ENCODE measurements at places on chromosomes 3 and 15.

DNA sequence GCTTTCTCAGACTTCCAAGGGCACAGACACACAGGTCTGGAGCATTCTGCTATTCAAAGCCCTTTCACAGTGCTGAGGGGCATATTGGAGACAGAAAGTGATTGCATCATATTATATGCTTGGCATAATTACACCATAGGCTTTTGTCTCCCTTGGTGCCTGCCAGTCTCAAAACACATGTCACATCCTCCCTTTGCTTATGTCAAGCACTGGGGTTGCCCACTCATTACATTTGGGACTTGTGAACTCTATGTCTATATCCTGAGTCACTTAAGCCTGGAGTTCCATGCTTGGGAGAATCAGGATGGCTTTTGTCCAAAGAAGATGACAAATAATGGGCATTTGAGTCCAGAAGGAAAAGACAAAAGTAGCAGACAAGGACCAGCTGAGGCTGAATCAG is 12.3 kb upstream of the PDZRN3 start:
- DNase-seq, result no peak

GRCh38 chr3:100425316-100425715 is 24.0 kb downstream of the LNP1 start:
- DNase-seq, result no peak

GRCh38 chr15:31238906-31239305 is 87.7 kb upstream of the KLF13 start:
- DNase-seq, result no peak

DNA sequence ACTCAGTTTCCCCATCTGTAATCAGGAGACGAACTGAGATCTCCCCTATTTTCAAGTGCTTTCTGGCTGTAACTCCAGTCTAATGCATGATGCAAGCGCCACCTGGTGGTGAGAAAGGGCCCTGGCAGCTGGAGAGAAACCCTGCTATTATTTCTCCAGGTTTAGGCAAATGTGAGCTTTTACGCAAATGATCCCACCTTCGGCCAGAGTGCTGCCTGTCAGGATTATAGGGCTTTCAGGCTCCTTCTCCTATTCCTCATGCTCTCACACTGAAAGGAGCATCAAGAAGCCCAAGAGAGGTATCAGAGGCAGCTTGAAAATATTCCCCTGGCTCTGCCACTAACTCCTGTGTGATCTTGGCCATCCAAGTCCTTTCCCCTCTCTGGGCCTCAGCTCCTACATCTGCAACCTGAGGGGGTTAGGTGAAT is 93.9 kb upstream of the RASGRF1 start:
- DNase-seq, result peak; percentile 73

DNA sequence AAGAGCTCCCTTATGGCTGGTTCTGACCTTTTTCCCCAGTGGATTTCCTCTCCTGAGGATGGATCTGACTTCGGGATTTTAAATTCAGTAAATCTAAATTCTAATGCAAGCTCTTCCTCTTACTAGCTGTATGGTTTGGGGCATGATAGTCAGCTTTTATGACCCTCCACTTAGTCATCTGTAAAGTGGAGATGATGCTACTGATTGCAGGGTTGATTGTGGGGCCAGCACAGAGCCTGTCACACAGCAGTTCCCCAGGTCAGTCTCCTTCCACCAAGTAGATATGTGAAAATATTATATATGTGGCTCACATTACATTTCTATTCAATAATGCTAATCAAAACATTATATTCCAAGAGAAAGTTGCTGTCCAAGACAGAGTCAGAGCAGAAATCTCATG is 141.3 kb upstream of the UBE2E1 start:
- no peak for DNase-seq

DNA sequence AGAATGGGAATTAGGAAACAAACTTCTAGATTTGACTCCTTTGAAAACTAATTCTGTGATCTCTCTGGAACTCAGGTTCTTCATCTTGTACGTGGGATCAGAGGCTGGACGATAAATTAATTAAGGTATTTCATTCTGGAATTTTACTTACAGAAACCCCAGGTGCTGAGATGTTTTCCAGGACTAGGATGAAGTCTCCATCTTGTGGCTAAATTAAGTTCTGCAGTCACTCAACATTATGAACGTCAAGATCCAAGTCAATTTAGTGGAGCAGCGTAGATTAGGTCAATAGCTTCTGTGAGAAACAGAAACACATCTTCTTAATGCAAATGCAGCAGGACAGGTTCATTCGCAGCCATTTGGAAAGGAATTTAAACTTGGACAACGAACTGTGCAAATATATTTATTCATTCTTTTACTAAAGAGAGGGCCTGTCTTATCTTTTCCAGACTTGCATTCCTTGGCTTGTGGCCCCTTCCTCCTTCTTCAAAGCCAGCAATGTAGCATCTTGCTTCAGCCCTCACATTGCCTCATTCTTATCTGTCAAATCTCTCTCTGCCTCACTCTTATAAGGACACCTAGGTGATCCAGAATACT is 26.7 kb upstream of the TMC3 start:
- DNase-seq, result peak; percentile 50

DNA sequence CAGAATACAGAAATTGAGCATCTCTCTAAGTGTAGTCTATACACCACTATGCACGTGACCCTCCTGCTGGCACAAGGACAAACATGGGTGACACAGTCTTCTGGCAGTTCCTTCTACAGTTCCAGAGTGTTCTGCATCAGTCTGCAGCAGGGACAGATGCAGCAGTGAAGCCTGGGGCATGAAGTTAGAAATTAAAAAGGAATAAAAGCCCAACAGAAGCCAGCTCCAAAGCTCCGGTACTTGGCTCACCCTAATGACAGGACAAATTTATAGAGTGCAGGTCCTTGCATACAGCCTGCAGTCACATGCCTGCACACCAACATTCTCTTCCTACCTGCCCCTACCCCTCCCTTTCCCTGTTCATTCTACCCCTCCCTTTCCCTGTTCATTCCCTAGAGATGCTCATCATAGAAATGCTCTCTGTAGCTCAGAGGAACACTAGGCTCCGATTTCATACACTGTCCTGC is 15.0 kb downstream of the UACA start:
- DNase-seq, result no peak

DNA sequence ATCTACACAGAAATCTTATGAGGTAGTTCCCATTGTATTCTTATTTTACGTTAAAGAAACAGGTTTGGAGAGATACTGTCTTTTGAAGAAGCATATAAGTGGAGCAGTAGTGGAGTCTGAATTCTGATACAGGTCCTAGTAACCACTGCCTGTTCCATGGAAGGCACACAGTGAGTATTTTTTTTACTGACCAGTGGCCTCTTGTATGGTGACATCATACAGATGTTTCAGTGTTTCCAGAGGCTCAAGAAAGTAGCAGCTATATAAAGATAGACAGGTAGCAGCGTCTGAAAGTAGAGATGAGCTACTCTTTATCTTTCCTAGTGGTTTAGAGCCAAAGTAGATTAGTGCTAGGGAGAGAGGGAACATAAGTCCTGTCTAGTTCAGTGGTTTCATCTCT is 173.5 kb downstream of the LPP start:
- no peak for DNase-seq

GRCh38 chr3:49717211-49717958 is 2.1 kb downstream of the AMIGO3 start:
- no peak for DNase-seq

- DNase-seq, result no peak
Measured at GRCh38 chr3:184360070-184360928, 1.1 kb downstream of the CLCN2 start.

DNA sequence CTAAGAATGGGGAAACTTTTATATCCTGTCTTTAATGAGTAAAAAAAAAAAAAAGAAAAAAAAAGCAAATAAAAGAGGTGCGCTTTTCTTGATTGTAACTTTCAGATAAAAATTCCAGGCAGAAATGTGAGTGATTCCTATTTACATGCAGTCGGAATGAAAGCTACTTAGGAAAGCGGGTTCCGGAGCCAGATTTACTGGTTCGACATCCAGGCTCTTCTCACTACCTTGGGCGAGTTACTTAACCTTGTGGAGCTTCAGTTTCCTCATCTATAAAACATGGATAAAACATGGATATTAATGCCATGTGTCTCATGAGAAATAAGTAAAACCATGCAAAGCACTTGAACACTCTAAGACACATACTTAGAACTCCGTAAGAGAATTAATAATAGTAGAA is 169.2 kb downstream of the TP63 start:
- DNase-seq, result no peak

DNA sequence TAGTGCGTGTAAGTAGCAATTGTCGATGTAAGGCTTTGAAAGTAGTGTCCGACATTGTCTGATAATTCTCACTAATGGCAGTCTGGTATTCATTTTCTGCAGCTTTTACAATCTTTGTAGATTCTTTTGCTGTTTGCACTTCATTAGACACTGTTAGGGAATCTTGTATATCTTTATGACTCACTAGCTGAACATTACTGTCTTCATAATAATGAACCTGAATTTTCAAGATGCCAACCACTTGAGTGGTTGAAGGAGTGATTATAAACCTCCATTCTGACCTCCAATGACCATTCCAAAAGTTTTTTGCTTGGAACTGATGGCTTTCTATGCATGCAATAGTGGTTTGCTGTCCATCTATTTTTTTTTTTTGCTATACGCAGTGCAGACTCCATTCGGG is 76.4 kb upstream of the MFGE8 start:
- DNase-seq, result no peak

GRCh38 chr3:97914388-97914787 is 57.8 kb downstream of the RIOX2 start:
- DNase-seq, result no peak

GRCh38 chr3:43759297-43759782 is 68.6 kb downstream of the ABHD5 start:
- no peak for DNase-seq

DNA sequence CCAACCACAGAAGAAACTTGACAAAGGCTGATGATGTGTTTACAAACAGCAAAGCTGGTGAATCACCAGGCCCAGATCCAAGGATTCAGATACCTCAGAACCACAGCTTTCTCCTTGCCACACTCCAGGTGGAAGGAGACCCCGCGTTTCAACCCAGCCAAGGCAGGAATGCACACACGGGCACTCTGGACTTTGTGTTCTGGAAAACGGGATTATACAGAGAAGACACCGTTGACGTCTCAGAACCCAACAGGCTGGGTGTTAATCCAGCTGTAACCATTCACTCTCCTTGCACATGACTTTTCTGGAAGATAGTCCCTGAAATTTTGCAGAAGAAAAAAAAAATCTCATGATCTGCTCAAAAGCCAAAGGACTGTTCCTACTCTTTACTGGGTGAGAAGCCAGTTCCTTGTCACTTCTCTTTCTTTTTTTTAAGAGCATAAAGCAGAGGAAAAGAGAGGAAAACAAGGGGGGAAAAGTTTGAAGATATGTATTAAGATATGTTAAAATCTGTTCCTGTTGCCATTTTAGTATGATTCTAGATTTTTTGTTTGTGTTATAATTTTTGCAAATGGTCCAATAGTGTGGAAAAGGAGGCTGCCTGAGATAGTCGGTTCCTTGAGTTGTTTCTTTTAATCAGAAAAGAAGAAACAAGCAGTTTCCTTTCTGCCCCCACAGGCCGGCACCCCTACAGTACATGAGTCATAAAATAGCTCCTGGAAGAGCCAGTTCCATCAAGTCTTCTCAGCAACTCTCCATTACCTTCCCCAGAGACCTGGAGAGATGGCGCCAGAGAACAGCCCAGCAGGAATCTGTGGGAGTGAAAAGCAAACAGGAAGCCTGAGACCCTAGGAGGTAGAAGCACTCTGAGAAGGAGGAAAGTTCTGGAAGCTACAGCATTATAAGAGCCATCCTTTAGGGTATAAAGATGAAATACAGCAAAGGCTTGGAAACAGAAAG is 73.1 kb downstream of the RORA start:
- DNase-seq, result peak; percentile 59

- no peak for DNase-seq
Measured at GRCh38 chr3:143897576-143898295, 49.5 kb upstream of the SLC9A9 start.

- no peak for DNase-seq
Measured at GRCh38 chr3:124881976-124882697, 5.0 kb downstream of the ITGB5 start.

- DNase-seq, result no peak
Measured at GRCh38 chr15:38520035-38520434, 44.6 kb downstream of the RASGRP1 start.

- DNase-seq, result no peak
Measured at GRCh38 chr3:196694941-196695848, 16.9 kb downstream of the CEP19 start.

DNA sequence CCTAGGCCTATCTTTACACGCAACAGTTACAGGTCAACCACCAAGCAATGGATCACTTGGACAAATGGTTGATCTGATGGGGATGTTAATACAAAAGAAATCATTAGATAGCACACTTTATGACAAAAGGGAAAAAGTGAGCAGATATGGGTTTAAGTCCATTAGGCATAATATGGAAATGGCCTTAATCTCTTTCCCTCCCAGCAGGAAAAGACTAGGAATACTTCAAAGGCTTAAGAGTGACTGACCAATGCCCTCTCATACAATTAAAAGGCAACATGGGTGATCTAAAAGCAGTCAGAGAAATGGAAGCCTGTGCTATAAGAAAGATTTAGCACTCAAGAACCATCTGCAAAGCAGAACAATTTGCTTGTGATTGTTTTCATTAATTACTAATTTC is 3.3 kb downstream of the PRTG start:
- DNase-seq, result no peak

- no peak for DNase-seq
Measured at GRCh38 chr15:59017449-59017848, 30.0 kb downstream of the RNF111 start.

DNA sequence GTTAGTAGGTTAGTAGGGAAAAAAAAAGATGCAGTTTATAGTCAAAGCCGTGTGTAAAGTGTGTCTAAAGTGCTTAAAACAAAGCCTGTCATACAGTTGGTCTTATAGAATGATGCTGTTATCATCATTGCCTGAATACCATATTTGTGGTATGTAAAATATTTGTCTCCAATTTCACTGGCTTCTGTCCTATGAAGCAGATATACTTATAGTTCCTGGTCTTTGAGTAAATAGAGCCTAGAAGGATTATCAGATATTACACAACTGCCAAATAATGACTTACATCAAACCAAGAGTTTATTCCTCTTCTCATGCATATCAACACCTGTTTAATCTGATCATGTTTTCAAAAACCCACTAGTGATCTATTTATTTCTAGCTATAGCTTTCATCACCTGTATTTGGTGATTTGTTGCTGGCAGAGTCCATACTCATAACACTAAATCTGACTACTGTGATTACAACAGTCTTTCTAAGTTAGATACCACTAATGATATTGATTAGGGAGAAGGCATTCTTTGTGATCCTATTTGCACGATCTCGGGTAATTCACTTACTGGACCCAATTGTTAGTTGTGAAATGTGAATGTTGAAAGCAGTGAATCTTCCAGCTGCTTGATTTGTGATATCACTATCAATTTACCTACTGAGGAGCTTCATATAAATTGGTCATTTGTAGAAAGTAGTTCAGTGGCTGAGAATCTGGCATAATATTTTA is 413.7 kb downstream of the LPP start:
- no peak for DNase-seq

- no peak for DNase-seq
Measured at GRCh38 chr3:187736418-187736871, 8.8 kb downstream of the BCL6 start.

GRCh38 chr15:81386947-81387346 is 12.9 kb upstream of the TMC3 start:
- DNase-seq, result no peak
